ENCODE measurements at places on chromosomes 6 and 20.

- no peak for DNase-seq
Measured at GRCh38 chr6:153831350-153832078, 207.5 kb upstream of the OPRM1 start.

- DNase-seq, result no peak
Measured at GRCh38 chr6:140858381-140858971, 1274.2 kb upstream of the GJE1 start.

GRCh38 chr6:28673787-28674671 is 148.3 kb downstream of the GPX5 start:
- DNase-seq, result peak; percentile 56

DNA sequence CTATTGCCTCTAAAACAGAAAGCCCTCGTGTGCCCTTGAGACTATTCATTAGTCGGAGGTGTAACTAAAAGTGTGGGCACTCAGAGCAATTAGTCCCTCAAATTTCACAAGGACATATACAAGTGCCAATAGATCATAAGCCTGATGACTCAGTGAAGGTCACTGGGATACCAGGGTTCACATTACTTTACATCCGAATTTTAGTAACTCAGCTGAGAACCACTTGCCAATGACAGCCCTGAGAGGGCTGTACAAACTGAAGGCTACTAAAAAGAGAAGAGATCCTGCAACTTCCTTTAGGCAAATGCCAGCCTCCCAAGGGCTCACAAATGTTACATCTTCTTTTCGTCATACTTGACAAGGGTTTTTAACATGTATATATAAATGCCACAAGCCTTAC is 369.6 kb downstream of the TENT5A start:
- no peak for DNase-seq

DNA sequence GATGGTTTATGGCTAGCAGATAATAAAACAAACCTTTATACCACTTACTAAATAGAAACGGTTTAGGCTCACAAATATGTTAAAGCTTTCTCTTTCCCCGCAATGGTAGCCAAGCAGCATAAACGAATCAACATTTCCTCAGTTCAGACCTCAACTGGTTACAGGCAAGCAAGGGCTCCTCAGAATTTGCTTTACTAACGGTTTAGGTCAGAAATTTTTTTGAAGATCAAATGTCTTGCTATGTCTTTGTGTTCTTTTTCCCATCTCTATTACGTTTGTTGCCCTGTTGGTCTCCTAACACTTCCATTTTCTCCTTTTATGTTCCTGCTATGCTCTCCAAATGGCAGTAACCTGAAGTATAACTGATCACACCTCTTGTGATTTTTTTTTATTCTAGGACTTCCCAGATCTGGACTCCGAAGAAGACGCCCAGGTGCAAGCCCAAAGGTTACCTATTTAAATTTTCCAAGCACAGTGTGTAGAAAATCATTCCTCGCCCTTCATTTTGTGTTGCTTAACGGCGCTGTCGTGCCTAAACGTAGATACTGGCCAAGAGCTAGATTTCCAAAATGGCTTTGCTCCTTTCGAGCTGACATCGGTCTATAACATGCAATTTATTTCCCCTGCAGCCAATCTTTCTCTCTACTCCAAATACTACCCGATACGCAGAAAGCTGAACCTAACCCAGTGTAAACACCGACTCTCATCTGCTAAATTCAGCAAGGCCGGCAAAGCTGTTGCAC is 717 bp upstream of the ASF1A start:
- DNase-seq, result peak; percentile 39

GRCh38 chr6:30244560-30244959 is 31.4 kb upstream of the TRIM26 start:
- no peak for DNase-seq

Measured in COR-L47 (cell line).